Right ventricle myocardium superior (tissue), 1 donor: ENCODE measurements at places on chromosomes 2 and 18. TPM values are rescaled to one million over a fixed set of nuclear protein-coding genes. Genes with fewer than 3 reads are reported as not detected.

Gene EHD3
- total RNA-seq = 23.0 TPM

Gene SLC9A4
- total RNA-seq = not detected

Gene L3MBTL4
- total RNA-seq = 0.59 TPM

Gene ELOA2
- not detected for total RNA-seq

Gene CUL3
- total RNA-seq = 72.1 TPM

Gene SCN3A
- 0.89 TPM for total RNA-seq

Gene PSD4
- total RNA-seq = 2.6 TPM

Gene DSG2
- total RNA-seq = 37.1 TPM

Gene CRYGD
- total RNA-seq = not detected

Gene SFT2D3
- total RNA-seq = 3.2 TPM

Gene CYP27C1
- not detected for total RNA-seq

Gene CRYGC
- total RNA-seq = not detected

- peak; percentile 75 for DNase-seq
Observed at GRCh38 chr2:8003462-8004075, 678.3 kb upstream of the ID2 start.

- DNase-seq = no peak
Observed at GRCh38 chr2:79665091-79665490, 152.2 kb downstream of the CTNNA2 start.

- DNase-seq = no peak
Observed at GRCh38 chr2:200435379-200435778, 74.5 kb downstream of the KCTD18 start.

DNA sequence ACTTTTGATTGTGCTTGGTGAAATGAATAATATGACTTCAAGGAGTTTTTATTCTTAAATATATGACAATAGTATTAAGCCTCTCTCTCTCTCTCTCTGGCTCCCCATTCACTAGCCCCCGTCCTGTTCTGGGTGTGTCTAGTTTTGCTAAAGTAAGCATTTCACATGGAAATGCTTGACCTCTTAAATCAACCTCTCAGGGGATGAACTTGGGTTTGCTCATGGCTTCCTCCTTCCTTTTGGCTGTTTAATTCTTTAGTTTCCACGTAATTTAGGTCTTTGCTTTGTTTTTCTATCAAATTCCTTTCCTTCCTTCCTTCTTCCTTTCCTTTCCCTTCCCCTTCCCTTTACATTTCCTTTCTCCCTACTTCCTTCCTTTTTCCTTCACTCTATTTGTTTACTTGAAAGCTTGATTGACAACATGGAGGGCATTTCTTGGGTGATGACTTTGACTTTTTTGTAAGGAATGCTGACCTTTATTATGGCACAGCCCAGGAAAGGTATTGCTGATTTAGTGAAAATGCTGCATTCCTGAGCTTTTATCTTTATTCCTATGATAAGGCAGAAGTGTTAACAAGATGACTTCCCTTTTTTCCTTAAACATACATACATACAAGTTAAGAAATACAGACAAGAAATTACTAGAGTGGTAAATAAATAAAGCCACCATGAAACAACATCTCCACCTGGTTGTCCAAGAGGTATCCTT, 3.6 kb downstream of the DPP4 start:
- DNase-seq = no peak

DNA sequence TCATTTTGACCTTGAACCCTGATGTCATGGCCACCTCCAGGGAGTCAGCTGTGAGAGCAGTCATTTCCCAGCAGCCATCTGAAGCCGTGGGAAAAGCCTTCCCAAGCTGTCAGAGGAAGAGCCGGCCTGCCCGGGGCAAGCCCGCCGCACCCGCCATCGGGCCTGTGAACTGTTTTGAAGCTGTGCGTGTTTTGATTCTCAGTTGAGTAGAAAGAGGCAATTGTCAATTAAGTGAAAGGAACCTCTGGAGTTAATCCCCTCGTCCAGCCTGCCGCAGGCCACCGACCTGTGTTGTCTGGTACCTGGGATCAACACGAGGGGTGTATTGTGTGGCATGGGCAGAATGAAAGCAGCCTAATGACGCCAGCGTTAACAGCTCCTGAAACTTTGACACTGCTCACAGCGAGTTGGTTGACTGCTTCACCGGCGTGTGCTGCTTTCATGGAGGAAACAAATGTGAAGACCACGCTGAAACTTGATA, 318.4 kb downstream of the AGAP1 start:
- DNase-seq = no peak

DNA sequence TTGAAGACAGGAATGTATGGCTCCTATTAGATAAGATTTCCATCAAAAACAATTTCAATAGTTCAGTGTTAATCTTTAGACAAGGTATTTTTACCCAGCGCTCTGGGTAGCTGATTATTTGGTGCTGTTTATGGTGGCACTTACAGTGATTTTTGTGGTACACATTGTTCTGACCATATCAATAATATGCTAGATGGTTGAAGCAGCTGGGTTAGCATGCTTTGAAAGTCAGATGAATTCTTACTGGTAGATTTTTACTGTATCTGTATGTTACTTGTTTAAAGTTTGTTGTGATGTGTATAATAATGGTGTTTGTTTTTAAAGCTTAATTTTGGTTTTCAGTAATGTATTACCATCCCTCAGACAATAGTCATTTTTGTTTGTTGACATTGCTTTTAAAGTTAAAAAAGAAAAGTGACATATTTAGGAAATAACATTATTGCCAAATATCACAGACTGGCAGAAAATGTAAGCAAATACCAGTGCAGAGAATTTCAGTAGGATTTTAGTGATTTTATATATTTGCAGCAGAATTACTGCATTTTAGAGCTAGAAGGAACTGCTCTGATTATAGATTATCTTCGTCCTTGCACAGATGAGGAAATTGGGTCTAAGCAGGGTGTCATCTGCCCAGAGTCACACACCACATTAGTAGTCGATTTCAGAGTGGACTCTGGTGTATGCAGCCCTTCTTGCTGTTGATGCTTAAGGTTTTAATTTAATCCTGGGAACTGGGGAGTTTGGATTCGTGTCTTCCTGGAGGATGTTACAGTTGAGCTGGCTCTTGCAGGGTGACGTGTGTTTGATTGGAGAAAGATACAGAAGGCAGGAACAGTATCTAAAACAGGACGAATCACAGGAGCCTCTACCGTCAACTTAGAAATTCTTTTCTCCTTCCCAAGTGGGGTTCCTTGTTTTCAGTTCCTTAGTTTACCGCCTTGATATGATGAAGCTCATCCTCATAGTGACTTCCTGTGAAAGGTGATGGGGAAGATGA, 6.6 kb downstream of the SOCS6 start:
- DNase-seq = no peak

DNA sequence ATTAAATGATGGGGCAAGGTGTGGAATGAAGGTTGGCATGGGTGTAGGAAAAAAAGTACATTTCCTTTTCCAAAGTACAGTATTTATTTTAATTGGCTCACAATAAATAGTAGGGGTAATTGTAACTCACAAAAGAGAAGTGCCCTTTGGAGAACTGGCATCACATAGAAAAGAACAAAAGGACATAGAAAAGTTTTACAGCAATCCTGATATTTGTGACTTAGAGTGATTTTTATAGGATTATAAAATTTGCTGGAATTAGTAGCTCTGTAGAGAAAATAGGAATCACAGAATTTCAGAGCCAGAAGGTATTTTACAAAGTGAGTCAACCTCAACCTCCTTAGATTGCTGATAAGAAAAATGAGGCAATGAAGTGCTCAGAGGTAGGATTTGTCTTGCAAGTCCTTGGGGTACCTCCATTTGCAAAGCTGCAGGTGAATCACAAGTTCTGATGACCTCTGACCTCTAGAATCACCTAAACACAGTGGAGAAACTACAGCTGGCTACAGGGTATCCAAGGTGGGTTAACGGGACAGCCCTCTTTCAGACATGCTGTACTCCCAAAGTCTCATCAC, 133.6 kb downstream of the SOCS6 start:
- DNase-seq = no peak

DNA sequence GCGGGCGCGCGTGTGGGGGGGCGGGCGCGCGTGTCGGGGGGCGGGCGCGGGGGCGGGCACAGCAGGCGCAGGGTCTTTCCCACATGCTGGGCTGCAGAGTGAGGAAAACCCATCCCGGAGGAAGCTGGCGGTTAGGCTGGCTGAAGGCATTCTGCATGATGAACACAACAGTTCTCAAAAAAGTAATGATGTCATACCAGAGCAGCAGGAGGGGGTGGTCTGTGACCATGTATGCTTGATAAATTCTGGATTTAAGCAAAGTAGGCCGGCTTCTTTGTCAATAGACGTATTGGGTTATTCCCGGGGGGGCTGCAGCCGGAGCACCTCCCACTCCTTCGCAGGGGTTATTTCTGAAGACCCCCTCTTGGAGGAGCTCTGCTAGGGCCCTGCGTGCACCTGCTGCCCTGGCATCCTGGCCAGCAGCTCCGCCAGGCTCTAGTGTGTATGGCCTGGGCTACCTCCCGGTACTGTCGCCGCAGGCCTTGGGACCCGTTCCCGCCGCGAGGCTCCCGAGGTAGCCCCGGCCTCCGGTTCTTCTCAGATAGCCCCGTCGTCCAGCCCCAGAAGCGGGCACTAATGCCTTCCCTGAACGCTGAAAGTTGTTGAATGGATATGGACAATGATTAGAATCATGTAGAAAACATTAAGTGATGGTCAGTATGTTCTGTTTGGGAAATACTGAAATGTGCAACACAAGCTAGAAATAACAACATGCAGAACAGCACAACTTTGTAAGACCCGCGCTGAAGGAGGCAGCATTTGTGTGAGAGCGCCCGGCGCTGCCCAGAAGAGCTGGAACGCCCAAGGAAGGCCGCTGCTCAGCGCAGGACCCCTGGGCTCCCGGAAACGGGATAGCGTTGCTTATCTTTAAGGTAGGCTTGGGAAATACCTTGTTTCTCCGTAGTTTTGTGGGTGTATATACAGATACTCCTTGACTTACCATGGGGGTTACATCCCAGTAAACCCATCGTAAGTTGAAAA, 101.4 kb upstream of the RAB6C start:
- DNase-seq = no peak

- no peak for DNase-seq
Observed at GRCh38 chr2:136828162-136828561, 62.8 kb downstream of the THSD7B start.

DNA sequence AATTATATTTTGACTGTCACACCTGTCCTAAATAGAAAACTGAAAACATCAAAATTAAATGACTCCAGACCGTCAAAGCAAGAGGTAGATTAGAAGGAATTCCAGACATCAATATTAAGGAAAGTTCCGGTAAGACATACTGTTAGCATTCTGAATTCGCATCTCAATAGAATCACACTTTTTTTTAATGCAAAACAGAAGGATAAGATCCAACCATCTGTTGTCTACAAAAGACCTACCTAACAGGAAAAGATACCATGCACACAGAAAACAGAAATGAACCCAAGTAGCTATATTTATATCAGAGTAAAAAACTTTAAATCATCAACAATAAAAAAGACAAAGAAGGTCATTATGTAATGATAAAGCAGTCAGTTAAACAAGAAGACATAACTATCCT, 145.0 kb downstream of the TMX3 start:
- no peak for DNase-seq

DNA sequence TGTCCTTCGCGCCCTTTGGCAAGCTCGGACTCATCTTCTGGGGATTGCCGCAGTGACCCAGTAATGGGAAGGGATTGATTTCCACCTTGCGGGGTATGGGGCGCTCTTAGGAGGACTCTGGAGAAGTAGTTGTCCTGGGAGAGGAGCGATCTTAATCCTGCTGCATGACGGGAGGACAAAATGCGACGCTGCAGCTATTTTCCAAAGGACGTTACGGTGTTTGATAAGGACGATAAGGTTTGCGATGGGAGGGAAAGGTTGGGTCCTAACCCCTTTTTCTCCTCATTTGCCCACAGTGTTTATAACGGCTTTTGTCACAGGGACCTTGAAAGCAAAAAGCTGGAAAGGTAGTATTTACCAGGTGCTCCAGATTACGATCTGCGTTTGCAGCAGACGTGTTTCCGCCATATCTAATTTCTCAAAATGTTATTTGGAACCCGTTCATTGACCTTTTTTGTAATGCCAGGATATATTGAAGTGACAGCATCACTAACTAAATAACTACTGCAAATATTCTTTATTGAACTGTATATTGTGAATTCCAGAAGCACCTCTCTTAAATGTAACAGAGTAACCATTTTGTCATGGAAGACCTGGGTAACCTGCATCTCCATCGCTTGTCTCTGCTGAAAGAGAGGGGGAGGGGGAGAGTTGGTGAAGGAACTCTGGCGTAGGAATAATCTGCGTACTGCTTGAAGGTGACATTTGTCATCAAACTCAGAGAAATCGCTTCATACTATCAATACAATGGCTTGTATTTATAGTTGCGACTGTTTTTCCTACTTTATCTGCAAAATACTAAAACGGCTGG, 590 bp downstream of the MDH1 start:
- DNase-seq = no peak

- no peak for DNase-seq
Observed at GRCh38 chr2:199488772-199489400, 31.1 kb upstream of the SATB2 start.

DNA sequence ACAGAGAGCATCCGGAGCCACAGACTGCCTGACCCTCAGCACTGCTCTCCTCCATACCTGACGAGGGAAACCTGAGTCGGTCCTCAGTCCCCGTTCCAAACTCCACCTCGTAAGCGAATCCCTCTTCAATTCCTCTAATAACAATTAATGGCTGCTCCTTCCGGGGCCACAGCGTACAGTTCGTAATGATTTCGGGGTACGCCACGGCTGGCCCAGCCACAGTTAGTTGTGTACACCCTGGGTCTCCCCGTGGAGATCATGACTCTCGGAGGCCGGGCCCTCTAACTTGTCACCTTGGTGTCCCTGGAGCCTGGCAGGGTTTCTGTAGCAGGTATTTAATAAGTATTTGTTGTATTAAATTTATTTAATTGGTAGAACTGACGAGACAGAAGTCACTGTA, 121.5 kb downstream of the EIPR1 start:
- DNase-seq = no peak

DNA sequence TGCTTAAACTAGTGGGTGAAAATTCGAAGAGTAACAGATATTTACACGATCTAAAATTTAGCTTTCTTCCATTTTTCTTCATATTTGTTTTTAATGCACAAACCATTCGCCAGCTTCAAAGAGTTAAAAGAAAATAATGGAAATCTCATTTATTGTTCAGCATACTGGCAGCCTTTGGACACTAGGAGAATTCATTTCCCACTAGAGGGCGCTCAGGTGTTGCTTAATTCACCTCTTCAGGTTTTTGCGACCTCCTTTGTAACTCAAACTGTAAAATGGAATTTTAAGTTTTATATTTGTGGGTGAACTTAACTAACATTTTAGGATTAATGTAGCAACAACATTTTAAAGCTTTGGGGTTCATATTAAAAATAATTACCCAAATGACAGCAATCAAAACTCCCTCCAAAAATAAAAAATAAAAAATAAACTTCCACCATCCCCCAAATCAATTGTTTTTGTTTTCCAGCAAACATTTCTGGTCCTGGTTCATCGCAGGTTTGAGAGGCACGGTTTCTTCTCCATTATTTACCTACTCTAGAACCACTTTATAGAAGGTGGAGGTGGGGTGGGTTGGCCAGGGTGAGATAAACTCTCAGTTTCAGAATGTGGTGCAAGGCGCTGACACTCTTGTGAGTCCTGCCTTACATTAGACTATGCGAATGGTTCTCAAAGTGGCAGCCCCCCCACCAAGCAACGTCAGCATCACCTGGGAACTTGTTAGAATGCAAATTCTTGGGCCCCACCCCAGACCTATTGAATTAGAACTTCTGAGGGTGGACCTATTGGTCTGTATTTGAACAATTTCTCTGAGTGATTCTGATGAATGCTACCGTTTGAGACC, 24.7 kb upstream of the PNPT1 start:
- DNase-seq = no peak
